ENCODE measurements at places on chromosomes 11 and 22.

GRCh38 chr11:11430431-11430830 lies 77.4 kb upstream of the CSNK2A3 start:
- no peak for DNase-seq

DNA sequence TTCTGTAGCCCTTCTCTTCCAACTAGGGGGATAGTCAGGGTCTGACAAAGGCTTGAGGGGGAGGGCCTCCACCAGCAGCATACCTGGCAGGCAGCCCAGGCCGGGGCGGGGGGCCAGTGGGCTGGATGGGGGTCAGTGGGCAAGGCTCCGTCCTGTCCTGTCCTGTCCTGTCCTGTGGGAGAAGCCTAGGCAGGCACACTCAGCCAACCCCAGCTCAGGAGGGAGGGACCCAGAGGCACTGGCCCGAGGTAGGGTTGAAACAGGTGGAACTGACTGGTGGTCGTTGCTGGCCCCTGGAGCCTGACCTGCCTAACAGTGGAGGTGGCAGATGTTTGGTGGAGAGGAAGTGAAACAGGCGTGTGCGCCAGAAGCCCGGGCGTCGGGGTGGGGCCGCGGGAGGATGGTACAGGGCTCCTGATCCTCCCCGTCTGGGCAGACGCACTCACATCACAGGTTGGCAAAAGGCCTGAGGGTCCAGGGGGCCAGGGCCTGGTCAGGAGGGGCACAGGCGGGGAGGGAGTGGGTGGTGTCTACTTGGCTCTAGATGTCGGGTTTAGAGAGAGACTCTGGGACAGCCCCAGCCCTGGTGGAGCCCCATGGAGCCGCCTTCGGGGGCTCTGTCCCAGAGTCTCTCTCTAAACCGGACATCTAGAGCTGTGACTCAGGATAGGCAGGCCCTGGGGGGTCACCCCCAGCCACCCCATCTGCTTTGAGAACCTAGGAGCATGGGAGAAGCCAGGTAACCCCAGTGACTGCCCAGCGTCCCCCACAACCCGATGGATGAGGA lies 32.5 kb upstream of the GRAMD4 start:
- DNase-seq, result no peak

GRCh38 chr11:87719326-87720073 lies 455.7 kb downstream of the RAB38 start:
- DNase-seq, result no peak

DNA sequence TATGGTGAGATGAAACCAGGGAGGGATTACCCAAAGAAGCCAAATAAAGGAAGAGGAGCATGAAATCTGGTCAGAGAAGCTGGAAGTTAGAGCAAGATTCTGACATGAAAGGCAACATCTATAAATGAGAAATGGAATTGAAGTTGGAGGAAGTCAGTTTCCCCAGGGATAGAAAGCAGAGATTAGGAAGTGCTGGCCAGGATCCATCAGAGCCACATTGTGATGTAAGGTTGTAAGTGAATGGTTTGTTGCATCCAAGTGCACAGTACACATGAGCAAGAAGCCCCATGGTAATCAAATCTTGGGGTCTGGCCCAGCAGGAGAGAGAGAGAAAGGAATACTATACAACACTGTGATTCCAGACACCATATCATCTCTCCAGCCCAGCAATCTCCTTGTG lies 6.6 kb upstream of the NLRP10 start:
- DNase-seq, result no peak

DNA sequence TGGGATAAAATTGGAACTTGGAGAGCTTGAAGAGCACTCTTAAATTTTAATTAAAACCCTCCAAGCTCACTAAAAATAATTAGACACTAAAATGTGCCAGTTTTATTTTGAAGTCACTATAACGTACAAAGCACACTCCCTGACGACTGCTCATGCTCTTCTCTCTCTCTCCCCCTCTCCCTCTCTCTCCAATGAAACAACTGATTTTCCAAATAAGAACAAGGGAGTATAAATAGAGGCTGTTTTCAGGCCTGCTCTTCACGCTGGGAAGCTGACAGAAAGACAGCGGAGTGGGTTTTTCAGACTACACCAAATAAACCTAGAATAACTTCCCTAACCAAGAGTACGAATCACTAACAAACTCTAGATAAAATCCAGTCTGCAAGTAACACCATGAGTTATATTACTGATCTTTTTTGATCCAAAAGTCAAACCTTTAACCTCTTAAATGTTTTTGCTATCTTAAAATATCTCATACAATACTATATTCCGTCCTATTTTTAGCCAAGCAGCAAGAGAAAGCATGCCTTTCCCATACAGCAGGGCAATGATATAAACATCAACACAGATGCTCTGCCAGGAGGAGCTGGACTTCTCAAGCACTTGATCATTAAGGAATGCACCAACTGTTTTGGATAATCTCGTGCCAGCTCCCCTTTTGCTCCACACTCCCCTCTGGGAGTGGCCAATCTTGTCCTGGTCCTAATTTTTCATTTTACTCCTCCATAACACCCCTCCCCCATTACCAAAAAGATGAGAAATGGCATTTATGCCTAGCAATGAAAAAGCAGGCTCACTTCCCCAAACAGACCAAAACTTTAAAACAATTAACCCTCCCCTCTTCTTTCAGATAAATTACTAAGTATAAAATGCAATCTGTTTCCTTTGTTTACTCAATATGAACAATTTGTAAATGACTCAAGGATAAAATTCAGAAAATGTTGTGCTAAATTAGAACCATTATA lies 116.9 kb downstream of the SOX6 start:
- no peak for DNase-seq

DNA sequence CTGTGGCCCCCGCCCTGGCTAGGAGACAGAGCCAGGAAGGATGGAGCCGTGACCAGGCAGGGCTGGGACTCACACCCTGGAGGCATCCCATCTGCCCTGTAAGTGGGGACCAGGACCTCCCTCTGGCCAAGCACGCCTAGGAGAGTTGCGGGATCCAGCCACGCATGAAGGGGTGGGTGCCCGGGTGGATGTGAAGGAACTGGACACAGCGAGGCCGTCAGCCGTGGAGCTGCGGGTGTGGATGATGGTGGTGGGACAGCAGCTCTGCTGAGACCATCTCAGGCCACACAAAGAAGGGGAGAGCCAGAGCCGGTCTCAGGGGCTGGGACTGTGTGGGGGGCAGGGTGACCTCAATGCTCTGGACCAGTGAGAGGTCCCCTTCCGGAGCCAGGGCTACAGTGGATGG lies 746.4 kb downstream of the BRD1 start:
- no peak for DNase-seq

GRCh38 chr22:35257002-35257320 lies 332 bp upstream of the HMGXB4 start:
- DNase-seq, result no peak

GRCh38 chr11:30333405-30333804 lies 10.5 kb downstream of the ARL14EP start:
- no peak for DNase-seq

DNA sequence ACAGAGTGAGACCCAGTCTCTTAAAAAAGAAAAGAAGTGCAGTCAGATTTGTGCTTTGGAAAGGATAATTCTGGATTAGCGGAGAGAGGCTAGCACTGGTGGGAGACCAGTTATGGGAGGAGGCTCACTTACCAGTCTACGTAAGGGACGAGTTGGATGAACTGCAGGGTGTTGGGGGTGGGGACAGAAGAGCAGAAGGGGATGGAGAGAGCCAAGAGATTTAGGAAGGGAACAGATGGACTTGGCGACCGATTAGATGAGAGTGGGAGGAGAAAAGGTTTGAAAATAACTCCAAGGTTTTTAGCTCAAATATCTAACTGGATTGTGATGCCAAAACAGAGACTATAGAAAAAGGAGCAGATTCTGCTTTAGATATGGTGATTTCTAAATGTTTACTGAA lies 81.4 kb downstream of the SFI1 start:
- DNase-seq, result no peak

- DNase-seq, result no peak
Measured at GRCh38 chr11:129184581-129184980, 7.5 kb downstream of the ARHGAP32 start.

- no peak for DNase-seq
Measured at GRCh38 chr22:36612458-36612857, 83.5 kb upstream of the EIF3D start.

- DNase-seq, result no peak
Measured at GRCh38 chr11:89490981-89491690, at the start of gene NOX4. TSS of gene NOX4 (minus strand) at chr11:89491375. CDS start at chr11:89491246, 129 bp downstream.

GRCh38 chr11:24567380-24567779 lies 70.5 kb downstream of the LUZP2 start:
- DNase-seq, result no peak

DNA sequence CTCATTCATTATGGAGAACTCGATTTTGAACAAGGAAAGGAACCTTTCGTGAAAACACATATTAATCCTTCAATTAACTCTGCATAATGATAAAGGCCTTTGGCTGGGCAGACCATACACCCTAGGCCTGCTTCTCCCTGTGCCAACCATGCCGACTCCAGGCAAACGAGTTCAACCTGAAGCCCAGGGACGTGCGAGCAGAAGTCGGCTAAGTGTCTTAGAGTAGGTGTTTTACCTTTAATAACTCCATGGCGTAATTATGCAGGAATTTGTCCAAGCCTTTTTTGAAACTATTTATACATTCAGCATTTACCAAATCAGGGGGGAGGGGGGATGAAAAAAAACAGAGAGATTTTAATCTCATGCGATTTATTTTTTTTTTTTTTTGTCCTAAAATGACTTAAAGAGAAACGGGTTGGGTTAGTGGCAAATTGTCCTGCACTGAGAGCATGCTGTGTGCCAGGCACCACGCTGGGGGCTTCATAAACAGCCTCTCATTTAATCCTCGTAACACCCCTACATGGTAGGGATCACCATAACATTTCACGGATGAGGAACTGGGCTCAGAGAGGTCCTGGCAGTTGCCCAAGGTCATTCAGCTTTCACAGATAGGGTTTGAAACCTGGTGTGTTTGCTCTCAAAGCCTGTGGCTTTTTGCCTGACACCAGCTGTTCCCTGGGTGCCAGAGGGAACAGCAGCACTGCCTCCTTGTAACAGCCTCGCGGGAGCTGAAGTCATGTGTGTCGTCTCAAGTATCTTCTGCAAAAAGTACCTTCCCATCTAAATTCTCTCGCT lies 423.9 kb downstream of the MN1 start:
- DNase-seq, result no peak

- no peak for DNase-seq
Measured at GRCh38 chr22:44298406-44299091, 14.2 kb downstream of the SHISAL1 start.

DNA sequence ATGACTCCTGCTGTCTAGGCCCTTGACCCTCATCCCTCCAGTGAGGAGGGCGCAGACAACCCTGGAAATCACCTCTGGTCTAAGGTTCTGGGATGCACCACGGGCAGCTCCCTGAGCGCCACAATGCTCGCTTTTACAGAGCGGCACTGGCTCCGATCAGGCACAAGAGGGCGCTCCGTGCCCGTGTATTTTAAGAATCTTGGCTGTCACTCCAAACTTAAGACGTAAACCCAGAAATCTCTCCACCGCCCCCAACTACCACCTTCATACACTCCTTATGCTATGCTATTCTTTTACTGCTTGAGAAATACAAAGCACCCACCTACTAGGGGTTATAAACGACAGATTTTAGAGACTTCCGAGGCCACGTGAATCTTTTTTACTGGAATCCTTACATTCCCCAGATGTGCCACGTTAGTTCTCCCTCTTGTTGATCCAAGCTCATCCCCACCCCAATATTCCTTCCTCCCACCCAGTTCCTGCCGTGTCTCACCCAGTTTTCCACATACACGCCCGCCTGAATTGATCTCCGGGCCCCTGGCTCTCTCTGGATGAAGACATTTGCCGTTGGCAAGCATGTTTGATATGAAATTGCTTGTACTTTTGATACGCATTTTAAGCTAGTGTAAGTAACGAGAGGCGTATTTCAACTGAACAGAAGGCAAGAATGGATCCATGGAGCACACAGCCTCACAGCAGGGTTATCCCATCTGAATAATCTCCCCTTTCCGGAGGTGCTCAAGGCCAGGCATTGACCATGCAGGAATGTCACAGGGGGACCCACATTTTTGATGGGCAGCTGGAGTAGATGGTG lies 453.5 kb downstream of the OPCML start:
- DNase-seq, result no peak

GRCh38 chr11:117066959-117067358 lies 31.3 kb downstream of the SIK3 start:
- no peak for DNase-seq

DNA sequence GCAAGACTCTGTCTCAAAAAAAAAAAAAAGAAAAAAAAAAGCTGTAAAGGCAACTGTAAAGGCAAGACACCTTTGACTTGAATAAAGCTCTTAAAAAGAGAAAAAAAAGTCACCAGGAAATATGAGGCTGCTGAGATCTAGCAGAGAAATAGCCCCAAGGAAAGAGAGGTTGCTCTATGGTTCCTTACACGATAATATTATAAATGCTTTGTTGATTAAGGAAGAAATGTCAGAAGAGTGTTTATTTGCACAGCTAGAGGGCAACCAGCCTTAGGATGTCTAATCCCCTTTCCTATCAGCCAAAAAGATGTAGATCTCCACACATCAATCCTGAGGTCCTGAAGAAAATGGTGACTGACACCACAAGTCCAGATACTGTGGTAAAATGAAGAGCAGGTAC lies 32.0 kb downstream of the RBFOX2 start:
- DNase-seq, result no peak

DNA sequence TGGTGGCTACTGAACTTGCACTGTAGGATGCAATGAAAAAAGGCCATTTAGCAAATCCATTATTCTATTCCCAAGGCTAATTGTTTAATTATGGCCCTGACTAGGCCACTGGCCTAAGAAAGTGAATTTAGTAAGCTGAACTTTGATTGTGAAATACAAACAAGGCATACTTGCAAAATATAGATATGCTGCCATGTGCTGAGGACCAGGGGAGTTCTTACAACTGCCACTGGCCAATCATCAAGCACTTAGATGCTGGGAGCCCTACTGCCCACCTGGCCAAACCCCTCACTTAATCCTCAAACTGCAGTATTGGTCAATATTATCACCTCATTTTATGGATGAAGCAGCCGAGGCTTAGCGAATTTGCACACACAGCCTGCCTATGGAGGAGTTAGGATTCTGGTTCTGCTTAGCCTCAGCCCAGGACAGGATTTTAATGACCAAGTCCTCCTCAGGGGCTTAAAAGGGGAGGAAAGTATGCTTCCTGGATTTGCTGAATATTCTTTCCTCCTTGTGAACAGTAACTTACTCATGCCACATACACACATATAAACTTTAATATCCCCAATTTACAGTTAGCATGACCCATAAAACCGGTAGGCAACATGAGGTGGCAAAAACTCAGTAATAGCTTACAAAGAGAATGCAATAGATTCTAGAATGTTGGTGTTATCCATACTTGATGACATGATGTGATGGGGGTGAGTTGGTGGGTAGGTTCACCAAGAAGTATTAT lies 39.3 kb downstream of the CD44 start:
- no peak for DNase-seq

GRCh38 chr11:61146416-61146815 lies 14.8 kb downstream of the VPS37C start:
- no peak for DNase-seq

DNA sequence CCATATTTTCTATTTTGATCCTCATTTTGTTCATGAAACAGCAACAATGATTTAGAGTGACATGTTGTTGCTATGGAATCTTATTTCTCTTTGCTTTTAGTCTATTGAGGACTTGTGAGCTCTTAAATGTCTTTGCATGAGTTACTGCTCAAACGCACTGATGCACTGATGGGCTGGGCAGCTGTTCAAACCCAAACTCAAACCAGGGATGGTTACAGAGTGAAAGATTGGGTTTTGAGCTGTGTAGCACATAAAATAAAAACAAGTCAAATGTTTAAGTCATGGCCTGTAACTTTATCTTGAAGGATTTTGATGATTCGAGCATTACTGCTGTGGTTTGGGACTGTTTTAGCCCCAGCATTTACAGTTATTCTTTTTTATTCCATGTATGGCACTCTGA lies 20.1 kb upstream of the NCAM1 start:
- no peak for DNase-seq

- DNase-seq, result no peak
Measured at GRCh38 chr11:108933630-108934029, 268.8 kb downstream of the DDX10 start.

Measured in fibroblast of skin of left biceps (primary cell).